IMR-90 (cell line): ENCODE measurements at places on chromosomes 6 and 20. TPM values are rescaled to one million over a fixed set of nuclear protein-coding genes. Genes with fewer than 3 reads are reported as not detected.
A peak's percentile ranks its signal among the peaks of the same experiment; 100 is the strongest.

The LY6G6D gene
- total RNA-seq = not detected in 2 replicates

GRCh38 chr6:15736297-15736696 is 73.5 kb upstream of the DTNBP1 start:
- no peak overlapping the region for H3K4me3 ChIP-seq
- peaks cover 2% of the 10 kb centered on the region for H3K4me1 ChIP-seq
- DNase-seq = no peak
- H3K36me3 ChIP-seq = no peaks in the 10 kb centered on the region
- H3K27ac ChIP-seq = no peak overlapping the region

DNA sequence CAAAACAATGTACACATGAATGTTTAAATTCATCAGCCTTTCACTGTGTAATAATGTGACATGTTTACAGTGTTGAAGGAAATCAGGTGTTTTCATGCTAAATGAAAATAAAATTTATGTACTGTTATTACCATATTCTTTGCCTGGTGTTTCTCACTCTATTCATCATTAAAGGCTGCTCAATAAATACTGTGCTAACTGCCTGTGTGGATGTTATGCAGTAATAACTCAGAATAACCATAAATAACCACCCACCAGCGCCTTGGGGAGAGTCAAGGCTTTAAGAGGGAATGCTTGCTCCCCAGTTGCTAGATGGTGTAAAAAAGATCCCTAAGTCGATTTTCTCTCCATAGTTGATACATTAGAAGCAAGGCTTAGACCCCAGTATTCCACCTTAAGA is 299.9 kb downstream of the EYA4 start:
- no peak overlapping the region for H3K4me3 ChIP-seq
- H3K27me3 ChIP-seq = no peaks in the 10 kb centered on the region
- no peak for DNase-seq
- no peaks in the 10 kb centered on the region for H3K36me3 ChIP-seq

GRCh38 chr6:10256113-10256690 is 158.7 kb downstream of the TFAP2A start:
- no peak overlapping the region for H3K27ac ChIP-seq
- no peaks in the 10 kb centered on the region for H3K27me3 ChIP-seq
- no peak overlapping the region for H3K4me3 ChIP-seq
- no peaks in the 10 kb centered on the region for H3K4me1 ChIP-seq
- H3K36me3 ChIP-seq = no peaks in the 10 kb centered on the region

- peaks cover 10% of the 10 kb centered on the region for H3K4me1 ChIP-seq
- DNase-seq = no peak
- H3K27me3 ChIP-seq = no peaks in the 10 kb centered on the region
- H3K4me3 ChIP-seq = no peak overlapping the region
- no peaks in the 10 kb centered on the region for H3K36me3 ChIP-seq
- H3K27ac ChIP-seq = no peak overlapping the region
Observed at GRCh38 chr20:53905019-53905819, 165.2 kb downstream of the BCAS1 start.

- no peaks in the 10 kb centered on the region for H3K27me3 ChIP-seq
- no peak overlapping the region for H3K4me3 ChIP-seq
- H3K27ac ChIP-seq = no peak overlapping the region
Observed at GRCh38 chr6:90701146-90701781, 114.4 kb upstream of the MAP3K7 start.

DNA sequence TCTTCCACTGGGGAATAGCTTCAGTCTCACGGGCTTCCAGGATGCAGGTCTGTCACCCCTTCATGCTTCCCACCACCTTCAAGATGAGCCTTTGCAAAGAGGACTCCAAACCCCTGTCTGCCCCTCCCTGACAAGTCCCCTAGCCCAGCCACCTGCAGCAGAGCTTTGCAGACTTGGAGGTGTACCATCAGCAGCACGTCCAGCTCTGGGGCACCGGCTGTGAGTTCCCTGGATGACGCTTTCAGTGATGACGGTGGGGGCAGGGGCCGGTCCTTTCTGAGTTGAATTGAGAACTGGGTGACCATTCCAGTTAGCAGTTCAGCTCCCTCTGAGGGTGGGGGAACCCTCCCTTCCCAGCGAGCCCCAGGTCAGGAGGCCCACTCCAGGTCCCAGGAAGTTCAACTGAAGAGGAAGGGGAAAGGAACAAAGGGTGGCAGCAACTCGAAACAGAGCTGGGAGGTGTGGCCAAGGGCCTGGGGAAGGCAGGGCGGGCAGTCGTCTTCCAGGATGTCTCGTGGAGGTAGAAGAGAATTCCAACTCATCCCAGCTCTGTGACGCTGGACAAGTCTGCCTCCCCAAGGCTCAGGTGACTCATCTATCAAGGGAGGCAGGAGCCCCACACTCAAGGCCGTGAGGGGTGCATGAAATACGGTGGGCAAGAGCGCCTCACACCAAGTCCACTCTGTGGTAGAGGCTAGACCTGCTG is 86.0 kb downstream of the PTPN1 start:
- peaks cover 10% of the 10 kb centered on the region; the same call in 1 of the 2 replicates for H3K4me1 ChIP-seq
- H3K27ac ChIP-seq = no peak overlapping the region
- peaks cover 11% of the 10 kb centered on the region for H3K36me3 ChIP-seq
- H3K27me3 ChIP-seq = no peaks in the 10 kb centered on the region
- peak; percentile 24 for DNase-seq
